ENCODE measurements at places on chromosomes 5 and 9.

DNA sequence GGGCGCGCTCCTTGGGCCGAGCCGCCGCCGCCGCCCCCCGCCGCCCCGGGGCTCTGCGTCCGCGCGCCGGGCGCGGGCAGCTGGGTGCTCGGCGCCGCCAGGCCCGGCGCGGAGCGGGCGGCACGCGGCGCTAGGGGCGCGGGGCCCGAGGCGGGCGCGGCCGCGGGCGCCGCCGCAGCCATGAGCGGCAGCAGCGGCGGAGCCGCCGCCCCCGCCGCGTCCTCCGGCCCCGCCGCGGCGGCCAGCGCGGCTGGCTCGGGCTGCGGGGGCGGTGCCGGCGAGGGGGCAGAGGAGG lies 351 bp downstream of the TRIO start:
- no peak for DNase-seq

DNA sequence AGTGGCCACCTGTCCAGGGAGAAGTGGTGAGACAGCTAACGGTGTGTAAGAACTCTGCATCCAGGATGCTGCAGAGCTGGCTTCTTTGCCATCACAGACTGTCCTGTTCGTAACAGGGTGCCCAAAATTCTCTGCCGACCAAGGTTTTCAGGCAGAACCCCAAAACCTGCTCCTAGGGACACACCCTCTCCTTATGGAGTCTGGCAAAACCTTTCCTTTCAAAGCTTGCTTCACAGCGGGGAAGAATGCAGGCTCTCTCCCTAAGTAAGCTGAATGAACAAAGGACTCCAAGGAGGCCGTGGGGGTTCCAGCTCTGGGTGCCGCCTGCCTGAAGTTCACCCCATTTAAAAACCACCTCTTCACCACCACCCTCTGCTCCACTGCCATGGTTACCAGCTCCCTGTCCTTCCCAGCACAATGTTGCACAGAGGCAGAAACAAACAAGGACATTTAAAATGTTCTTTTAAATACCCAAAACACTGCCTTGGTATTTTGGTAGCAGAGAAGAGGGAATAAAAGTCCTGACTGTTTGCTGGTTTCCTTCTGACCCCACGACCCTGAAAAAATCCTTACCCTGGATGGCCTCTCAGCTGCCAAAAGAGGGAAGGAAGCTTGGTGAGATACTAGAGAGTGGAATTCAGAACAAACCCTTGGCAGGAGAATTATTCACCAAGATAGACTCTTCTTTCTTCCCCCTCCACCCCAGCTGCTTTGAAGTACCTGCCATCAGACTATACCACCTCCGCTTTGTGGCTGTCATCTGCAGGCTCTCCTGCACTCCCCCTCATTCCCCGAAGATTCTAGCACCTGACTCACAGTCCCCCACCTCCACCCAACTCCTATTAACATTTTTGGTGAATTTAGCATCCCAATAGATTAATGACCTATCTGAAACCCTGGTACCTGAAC lies 7.1 kb upstream of the KLF9 start:
- DNase-seq = no peak

DNA sequence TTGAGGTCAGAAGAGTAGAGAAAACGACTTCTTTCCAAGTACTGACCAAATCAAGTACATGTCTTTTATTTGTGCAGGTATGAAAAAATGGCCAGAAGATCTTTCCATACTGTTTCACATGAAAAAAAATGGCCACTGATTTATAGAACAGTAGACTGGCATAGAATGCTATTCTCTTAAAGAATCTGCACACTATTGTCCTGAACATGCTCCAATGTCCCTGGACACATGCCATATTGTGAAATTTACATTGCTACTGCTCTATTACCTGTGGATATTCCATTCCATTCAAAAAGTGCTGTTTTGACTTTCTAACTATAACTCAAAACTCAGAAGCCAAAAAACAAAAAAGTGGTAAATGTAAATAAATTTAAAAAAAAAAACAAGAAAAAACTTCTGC lies 60.6 kb downstream of the FBXL17 start:
- no peak for DNase-seq

DNA sequence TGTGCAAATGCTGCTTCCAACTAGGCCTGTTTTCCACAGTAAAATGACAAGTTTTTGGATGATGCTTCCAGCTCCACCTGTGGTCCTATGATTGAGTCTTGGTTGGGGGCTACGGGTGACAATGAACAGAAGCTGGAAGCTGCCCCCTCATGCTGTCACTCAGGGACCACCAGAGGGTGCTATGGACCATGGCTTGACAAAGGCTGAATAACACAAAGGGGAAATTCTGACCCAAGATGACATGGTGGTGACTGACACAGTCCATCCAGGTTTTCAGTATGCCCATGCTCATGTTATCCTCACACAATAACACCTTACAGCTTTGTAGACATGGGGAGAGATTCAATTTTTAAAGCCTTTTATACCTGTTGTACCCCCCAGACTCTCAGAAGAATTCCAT lies 23.9 kb upstream of the SAP30L start:
- no peak for DNase-seq

DNA sequence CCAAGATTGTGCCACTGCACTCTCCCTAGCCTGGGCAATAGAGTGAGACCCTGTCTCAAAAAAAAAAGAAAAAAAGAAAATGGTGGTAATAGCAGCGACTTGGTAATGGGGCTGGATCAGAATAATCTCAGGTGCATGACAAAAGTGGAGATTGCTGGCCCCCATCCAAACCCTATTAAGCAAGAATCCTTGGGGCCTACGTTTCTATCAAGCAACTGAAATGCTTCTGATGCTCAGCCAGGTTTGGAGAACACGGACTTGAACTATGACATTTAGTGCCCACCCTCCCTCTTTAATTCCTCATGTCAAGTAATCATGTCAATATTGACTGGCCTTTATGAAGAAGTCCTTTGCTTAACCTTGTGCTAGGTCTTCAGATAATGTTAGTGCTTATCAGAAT lies 6.6 kb downstream of the C5orf52 start:
- no peak for DNase-seq

- no peak for DNase-seq
These were observed 17.2 kb downstream of the NKX2-5 start for GRCh38 chr5:173217626-173218397.

Measured in stimulated activated CD4-positive, alpha-beta T cell treated with anti-CD3 and anti-CD28 coated beads, Interleukin-15, amount 100 ng/mL, for 1 hour (primary cell).